AG04450 (cell line): ENCODE measurements at places on chromosomes 13 and 19. TPM values are rescaled to one million over a fixed set of nuclear protein-coding genes. Genes with fewer than 3 reads are reported as not detected.

GRCh38 chr19:31270897-31271296, 78.3 kb downstream of the TSHZ3 start:
- peak; percentile 7 for DNase-seq

DNA sequence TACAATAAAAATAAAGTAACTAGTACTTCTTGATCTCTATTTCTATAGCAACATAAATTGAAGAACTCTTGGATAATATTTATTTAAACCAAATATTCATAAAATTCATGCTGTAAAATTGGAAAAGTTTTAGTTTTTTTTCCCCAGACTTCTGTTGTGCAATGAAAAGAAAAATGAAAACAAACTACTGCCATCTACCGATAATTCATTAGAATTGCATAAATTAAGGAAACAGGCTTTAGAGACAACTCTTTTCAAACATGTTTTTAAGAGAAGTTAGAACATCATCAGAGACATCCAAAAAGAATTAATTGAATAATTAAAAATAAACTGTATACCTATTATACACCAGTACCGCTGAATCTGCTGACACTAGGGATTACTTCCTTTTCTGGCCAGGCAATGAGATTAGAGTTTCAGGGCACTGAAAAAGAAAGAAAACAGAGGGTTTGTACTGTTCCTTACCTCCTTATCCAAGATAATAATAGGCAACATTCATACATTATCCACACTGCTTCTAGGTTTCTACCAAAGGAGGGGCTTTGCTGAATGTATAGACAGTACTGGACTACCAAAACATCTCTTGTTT, 4.9 kb downstream of the CCDC122 start:
- no peak for DNase-seq

ZNF547 gene
- polyA plus RNA-seq: 3.3 and 3.7 TPM in 2 replicates

DNA sequence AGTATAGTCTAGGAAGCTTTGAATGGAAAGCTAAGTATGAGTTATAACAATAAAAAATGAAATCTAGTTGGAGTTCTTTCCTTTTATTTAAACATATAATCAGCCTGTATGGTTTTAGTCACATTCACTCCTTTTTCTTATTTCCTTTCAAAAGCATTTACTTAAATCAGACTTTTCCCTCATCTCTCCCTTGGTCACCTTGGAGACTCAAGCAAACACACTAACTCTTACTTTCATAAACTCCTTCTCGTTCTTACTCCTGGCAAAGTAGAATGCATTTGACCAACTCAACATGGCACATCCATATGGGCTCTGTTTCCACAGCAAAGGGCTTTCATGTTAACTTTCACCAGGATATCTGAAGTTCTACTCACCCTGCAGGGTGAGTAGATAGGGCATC, 400.0 kb downstream of the LMO7 start:
- no peak for DNase-seq

SCAMP4 gene
- polyA plus RNA-seq: 6.7 and 10.7 TPM in 2 replicates

DNA sequence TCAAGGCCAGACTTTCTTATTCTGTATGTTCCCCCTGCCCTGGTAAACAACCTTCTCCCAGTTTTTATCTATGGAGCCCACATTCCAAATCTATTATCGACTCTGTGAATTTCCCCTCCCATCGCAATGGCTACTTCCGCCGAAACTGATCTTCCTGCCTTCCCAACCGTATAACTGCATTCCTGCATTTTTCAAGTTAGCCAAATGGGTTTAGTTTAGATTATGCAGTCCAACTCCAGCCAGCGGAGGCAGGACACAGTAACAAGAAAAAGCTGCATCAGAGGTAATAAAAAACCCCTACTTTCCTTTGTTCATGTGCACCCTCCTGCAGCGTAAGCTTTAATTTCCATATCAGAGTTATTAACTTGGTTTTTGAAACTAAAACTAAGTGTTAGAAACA, 112.2 kb upstream of the ZNF91 start:
- no peak for DNase-seq

ZNF441 gene
- 4.6 and 6.3 TPM in 2 replicates for polyA plus RNA-seq

DNA sequence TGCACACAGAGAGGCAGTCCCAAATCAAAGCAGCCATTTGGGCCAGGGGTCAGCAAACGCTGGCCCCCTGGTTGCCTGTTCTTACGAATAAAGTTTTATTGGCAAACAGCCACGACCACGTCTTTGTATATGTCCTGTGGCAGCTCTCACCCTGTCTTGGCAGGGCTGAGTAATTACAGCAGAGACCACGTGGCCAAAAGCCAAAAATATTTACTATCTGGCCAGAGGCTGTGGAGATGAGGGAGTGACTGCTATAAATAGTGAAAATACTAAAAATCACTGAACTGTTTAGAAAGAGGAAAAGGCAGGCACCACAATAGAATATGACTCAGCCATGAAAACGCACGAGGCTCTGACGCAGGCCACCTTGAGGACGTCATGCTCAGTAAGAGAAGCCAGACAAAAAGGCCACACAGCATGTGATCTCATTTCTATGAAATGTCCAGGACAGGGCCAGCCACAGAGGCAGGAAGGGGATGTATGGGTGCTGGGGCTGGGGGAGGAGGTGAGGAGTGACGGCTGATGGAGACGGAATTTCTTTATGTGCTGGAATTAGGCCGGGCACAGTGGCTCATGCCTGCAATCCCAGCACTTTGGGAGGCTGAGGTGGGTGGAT, 29.4 kb downstream of the SMIM24 start:
- peak; percentile 99 for DNase-seq

DNA sequence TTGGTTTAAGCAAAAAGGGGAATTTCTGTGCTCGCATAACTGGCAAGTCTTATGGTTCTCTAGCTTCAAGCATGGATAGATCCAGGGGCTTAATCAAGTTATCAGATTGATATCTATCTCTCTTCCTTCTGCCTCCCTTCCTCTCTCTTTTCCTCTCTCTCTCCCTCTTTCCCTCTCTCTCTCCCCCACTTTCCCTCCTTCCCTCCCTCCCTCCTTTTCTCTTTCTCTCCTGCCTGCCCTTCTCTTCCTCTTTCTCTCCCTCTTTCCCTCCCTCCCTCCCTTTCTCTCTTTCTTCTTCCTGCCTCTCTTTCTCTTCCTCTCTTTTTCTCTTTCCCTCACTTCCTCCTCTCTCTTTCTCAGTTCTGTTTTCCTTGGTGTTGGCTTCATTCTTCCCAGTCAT, 195.8 kb downstream of the HS6ST3 start:
- no peak for DNase-seq

DNA sequence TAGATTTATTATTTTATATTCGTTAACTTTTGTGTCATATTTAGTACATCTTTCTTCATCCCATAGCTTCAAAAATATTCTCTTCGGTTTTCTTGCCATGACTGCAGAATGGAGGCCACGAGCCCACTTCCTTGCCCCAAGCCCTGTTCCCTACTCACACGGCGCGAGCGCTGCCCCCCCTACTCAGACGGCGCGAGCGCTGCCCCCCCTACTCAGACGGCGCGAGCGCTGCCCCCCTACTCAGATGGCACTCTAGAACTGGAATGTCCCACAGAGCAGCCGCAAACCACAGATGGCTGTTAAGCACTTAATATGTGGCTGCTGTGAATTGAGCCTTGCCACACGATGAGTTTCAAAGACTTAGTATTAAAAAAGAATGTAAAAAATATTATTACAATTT, 102.2 kb upstream of the PEG3 start:
- no peak for DNase-seq

DNA sequence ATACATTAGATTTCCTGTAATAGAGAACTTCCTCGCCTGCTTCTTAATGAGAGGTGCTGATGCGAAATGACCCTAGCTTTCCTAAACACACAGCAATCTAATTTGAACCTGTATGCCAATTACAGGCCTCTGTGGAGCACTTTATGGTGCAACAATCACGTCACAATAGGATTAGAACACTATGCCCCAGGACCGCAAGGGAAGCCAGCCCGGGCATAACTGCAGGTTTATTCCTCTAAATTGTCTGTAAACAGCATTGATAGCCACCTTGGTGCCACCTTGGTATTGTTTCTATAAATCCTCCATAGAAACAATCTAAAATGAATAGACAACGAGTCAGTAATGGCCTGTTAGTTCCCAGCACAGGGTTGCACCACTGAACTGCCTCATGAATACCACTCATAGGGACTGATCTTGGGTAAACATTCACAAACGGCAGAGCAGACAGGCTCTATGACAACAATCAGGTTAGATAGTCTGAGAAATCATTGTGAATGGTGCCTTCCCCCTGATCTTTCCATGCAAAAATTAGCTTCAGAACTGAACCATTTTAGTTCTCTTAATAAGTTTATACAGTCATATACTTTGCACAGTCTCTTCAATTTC, 182.5 kb upstream of the OBI1 start:
- no peak for DNase-seq

ICAM5 gene
- 3.8 and 5.3 TPM in 2 replicates for polyA plus RNA-seq

DNA sequence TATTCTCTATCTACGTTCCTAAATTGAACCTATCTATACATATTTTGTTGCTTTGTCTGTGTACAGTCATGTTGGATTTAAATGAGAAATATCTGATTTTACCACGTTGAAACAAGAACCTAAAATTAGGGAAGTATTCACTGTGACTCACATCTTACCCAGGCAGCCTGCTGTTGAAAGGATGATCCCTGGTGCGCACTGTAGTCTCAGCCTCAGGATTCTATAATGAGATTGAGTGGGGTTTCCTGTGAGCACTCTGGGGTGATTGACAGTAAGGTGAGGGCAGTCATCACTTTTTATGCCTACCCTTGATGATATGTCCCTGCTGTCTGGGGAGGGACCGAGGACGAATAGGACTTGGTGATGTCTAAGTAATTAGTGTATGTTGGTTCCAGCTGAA, 35.4 kb downstream of the PCCA start:
- DNase-seq: no peak

- DNase-seq: no peak
Observed at GRCh38 chr19:49681830-49682229, 4.8 kb downstream of the PRMT1 start.

LHB gene
- polyA plus RNA-seq: 0.31 TPM in 1 of 2 replicates, not detected in the other

DNA sequence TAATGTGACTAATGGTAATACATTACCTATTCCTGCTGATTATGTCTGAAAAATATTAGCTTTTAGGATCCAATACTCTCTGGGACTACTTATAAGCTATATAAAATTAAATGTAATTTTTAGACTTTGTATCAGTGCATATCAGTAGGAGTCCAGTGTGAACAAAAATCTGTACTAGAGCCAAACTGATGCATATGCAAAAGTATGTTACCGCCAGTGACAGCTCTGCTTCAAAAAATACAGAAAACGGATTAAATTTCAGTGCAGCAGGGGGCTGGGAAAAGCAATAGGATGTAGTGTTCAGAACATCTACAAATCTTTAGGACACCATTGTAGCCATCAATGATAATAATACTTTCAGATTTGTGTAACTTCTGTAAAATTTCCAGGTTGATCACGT, 385.5 kb downstream of the DACH1 start:
- DNase-seq: no peak

KLC3 gene
- polyA plus RNA-seq: not detected in 2 replicates

MRPL4 gene
- 28.5 and 41.4 TPM in 2 replicates for polyA plus RNA-seq

- DNase-seq: no peak
Observed at GRCh38 chr13:40798380-40798779, 9.0 kb downstream of the SLC25A15 start.

KIR3DL1 gene
- not detected in 2 replicates for polyA plus RNA-seq

GRCh38 chr19:6063576-6064335, 46.5 kb downstream of the RFX2 start:
- DNase-seq: no peak

SYCN gene
- polyA plus RNA-seq: not detected in 2 replicates

IGSF23 gene
- polyA plus RNA-seq: 0.27 and 0.37 TPM in 2 replicates

CELF5 gene
- not detected in 2 replicates for polyA plus RNA-seq

DNA sequence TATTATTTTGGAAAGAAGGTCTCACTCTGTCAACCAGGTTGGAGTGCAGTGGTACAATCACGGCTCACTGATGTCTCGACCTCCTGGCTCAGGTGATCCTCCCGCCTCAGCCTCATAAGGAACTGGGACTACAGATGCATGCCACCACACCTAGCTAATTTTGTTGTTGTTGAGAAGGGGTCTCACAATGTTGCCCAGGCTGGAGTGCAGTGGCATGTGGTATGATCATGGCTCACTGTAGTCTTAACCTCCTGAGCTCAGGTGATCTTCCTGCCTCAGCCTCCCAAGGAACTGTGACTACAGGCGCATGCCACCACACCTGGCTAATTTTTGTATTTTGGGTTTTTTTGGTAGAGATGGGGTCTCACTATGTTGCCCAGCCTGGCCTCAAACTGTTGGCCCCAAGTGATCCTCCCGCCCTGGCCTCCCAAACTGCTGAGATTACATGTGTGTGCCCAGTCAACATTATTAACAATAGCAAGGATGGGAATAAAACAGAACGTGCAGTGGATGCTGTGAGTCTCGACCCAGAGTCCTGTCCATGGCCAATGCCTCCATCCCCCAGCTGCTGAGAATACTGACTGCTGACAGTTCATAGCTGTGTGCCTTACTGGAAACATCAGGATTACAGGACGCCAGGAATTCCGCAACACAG, 5.4 kb upstream of the MBD3L3 start:
- DNase-seq: no peak

GRCh38 chr13:50993371-50993770, 83.8 kb downstream of the RNASEH2B start:
- DNase-seq: no peak

QPCTL gene
- 6.7 and 9.5 TPM in 2 replicates for polyA plus RNA-seq
